Progenitor cell of endocrine pancreas (in vitro differentiated cells): ENCODE measurements at places on chromosomes 3 and 15.
A peak's percentile ranks its signal among the peaks of the same experiment; 100 is the strongest.

DNA sequence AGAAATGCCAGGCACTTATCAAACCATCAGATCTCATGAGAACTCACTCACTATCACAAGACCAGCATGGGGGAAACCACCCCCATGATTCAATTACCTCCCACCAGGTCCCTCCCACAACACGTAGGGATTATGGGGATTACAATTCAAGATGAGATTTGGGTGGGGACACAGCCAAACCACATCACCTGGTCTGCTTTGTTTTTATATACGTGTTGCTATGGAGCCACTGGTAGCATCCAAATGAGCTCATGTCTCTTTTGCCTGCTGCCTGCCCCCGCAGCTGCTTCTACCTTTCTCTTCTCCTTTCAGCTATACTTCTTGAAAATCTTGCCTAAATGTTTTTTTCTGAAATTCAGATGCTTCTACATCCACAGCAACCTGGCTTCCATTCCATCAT, 26.8 kb upstream of the PCOLCE2 start:
- no peak for DNase-seq

- DNase-seq: no peak
Observed at GRCh38 chr3:143771258-143771657, 77.0 kb downstream of the SLC9A9 start.

DNA sequence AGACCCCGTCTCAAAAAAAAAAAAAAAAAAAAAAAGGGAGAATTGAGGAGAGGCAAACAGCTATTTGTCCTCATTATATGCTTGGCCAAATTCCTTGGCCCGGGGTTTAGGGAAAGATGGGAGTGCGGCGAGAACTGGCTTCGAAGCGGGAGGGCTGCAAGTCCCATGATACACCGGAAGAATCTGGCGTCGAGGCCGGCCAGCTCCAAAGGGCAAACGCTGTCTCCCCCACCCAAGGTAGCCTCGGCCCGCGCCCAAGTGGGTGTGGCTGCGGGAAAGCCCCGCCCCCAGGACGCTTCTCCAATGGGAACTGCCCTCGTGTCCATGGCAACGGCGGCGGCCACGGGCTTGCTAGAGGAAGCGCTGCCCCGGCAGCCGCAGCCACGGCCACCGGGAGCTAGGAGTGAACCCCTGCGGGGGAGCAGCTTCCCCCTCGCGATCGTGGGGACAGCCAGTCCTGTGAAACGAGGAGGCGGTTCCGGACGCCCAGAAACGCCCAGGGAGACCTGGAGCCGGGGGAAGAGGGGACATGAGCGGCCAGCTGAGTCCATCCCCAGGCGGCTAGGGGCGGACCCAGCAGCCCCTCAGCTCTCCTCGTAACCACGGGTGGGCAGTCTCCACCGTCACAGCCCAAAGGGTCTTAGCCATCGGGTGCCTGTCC, at the start of gene TTLL13:
Gene TTLL13, plus strand, starts transcription at position 354 of the 661 bp plus-strand sequence. CDS start 1,075 bp downstream, outside the sequence.
- DNase-seq: peak; percentile 96

DNA sequence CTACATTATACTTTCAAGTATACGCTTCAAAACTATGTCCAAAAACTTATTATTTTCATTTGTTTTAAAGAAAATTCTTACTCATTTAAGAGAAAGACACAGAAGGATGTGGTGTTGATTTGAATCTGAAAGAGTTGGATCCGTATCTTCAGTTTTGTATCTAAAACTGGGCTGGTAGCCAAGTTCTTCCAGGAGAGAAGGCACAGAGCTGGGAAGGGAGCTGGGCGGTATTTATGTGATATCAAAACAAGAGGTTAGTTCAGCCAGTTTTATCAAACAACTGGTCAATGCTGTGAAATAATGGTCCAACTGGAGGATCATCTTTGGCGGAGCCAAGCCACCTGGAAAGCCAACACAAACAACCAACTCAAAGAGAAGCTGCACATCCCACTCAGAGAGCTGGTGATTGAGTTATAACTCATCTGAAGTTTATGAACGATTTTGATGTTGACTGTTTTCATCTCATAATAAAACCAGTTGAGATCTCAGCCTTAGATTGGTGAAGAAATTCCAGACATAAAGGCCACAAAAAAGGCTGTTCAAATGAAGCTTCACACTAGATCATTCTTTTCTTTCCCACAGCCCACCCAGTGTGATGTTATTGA, 489.6 kb upstream of the RASGRP1 start:
- no peak for DNase-seq
